Activated T-helper 1 cell treated with anti-CD3 and anti-CD28 coated beads, Interleukin-12 subunit alpha, Interleukin-12 subunit beta, Interleukin-2, Interleukin-4 antibody, amounts not matched to agents 30 ng/mL and 10 ng/mL and 1 ng/mL, durations not matched to agents 14 hours and 24 hours and 36 hours (primary cell): ENCODE measurements at places on chromosomes 11 and 22. TPM values are rescaled to one million over a fixed set of nuclear protein-coding genes. Genes with fewer than 3 reads are reported as not detected.

Gene ADAMTS15
- total RNA-seq = 0.02 TPM in 1 of 2 replicates, not detected in the other

DNA sequence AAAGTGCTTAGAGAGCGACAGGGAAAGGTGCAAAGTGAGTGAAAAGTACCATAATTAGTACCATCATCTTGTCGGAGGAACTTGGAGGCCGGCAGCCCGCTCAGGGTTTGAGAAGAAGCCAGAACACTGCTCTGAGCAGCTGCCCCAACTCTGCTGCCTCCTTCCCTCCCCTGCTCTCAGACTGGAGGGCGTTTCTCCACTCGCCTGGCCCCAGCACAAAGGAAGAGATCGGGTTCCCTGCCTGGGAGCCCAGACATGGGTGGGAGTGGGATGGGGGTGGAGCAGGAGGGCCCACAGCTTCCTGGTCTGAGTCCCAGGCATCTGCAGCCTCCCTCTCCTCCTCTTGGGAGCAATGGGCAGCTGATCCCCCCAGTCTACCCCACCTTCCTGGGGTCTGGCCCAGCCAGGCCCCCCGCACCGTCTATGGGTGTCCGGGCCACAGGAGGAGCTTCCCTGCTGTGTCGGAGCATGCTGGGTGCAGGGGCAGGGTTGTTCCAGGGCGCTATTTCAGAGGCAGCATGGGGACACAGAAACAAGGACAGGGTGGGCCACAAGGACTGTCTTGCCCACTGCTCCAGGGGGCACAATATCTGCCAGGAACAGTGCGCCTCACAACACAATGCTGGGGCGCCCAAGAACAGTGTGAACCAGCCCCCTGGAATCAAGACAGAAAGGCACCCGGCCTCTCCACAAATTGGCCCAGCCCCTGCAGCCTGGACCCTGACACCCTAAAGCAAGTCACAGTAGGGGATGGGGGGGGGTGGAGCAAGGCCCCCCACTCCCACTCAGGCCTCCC is 4.8 kb downstream of the LIF start:
- peak overlapping the region; percentile 100 for H3K4me3 ChIP-seq
- peak overlapping the region; percentile 100 for H3K27ac ChIP-seq

- no peaks in the 10 kb centered on the region for H3K27me3 ChIP-seq
- DNase-seq = no peak
- no peaks in the 10 kb centered on the region for H3K4me1 ChIP-seq
These were observed 223.8 kb downstream of the BLID start for GRCh38 chr11:121892131-121892681.

- no peak overlapping the region for H3K27ac ChIP-seq
- DNase-seq = no peak
- H3K36me3 ChIP-seq = peaks cover 17% of the 10 kb centered on the region
These were observed 6.1 kb downstream of the TAGLN start for GRCh38 chr11:117205211-117205818.

DNA sequence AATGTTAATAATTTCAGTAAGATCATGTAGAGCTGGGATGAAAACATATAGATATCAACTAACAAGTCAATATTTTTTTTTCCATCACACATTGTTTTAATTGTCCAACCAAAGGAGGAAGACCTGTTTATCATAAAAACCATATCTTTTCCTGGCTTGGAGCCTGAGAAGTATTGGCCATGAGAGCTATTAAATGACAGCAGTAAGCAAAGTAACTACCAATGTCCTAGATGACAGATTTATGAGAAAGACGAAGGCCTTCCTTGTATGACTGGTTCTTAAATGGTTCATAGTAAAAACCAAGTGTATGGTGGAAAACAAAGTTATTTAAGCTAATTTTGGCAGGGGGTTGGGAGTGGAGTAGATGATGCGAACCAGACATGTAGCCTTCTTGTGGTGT is 1147.1 kb upstream of the TENM4 start:
- H3K4me1 ChIP-seq = no peaks in the 10 kb centered on the region
- no peaks in the 10 kb centered on the region for H3K36me3 ChIP-seq
- H3K4me3 ChIP-seq = no peak overlapping the region
- no peaks in the 10 kb centered on the region for H3K27me3 ChIP-seq
- H3K27ac ChIP-seq = no peak overlapping the region

DNA sequence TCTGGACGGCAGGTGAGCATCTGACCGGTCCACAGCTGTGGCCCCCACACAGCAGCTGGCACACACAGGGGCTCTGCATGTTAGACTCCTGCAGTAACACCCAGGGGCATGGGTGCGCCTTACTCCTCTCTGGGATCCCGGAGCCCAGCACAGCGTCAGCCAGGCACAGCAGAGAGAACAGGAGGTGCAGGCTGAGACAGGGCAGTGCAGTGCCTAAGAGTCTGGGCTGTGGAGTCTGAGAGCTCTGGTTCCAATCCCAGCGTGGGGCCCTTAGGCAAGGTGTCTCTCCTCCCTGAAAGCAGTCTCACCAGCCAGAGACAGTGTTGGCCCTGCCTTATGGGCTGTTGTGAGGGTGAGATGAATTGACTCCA is 2.3 kb downstream of the NUDT8 start:
- H3K36me3 ChIP-seq = no peaks in the 10 kb centered on the region
- H3K4me1 ChIP-seq = peaks cover 10% of the 10 kb centered on the region
- DNase-seq = no peak
- H3K27me3 ChIP-seq = peaks cover 2% of the 10 kb centered on the region

GRCh38 chr22:45230026-45230721 is 10.5 kb downstream of the KIAA0930 start:
- H3K27ac ChIP-seq = no peak overlapping the region
- no peak overlapping the region for H3K4me3 ChIP-seq
- no peak for DNase-seq
- H3K4me1 ChIP-seq = no peaks in the 10 kb centered on the region

Gene SPON1
- 0.20 and 0.29 TPM in 2 replicates for total RNA-seq

DNA sequence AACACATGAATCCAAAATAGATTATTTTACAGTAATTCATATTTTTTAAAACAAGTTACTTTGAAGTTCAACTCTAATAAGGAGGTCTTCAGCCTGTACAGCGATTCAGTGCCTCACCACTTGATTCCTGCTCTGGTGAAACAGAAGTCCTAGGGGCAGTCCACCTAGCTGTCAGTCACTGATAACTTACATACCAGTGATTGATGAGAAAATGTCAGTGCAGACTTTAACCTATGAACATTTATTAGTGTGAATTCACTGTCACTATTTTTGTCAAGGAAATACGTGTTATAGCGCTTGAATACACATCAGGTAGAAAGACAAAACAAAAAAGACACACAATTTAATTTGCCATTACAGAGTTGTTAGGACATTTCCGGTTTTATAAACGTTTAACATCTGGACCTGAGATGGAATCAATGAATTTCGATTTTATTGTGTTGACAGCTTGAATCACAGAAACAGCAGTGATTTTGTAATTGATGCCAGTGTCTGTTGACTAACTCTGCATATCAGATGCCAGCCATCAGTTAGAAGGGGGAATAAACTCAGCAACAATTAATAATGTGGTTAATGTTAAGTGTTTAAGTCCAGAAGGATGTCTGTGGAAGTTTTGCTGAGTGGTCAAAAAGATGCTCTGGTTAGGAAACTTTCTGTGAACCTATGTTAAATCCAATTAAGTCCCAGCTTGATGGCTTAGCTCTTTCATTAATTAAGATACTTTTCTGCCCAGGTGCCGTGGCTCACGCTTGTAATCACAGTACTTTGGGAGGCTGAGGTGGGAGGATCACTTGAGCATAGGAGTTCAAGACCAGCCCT is 34.5 kb downstream of the ELF5 start:
- no peaks in the 10 kb centered on the region for H3K36me3 ChIP-seq
- H3K4me1 ChIP-seq = no peaks in the 10 kb centered on the region
- no peak overlapping the region for H3K27ac ChIP-seq
- no peak for DNase-seq

DNA sequence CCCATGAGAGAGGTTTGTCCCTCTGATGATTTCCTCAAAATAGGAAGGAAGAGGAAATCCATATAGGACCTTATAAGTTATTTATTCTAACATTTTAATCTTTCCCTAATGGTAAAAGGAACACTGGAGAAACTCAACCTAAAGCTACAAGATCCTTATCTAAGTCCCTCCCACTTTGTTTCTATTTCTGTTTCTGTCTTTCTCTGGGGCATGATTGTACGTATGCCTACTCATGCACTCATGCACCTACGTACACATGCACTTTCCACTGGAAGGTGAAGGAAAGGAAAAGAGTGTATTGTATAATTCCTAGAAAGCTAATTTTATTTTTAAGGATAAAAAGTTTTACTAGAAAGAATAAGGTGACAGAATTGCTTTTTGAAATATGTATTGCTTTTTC is 125.0 kb downstream of the RAB38 start:
- H3K4me3 ChIP-seq = no peak overlapping the region
- no peaks in the 10 kb centered on the region for H3K27me3 ChIP-seq
- DNase-seq = no peak
- no peaks in the 10 kb centered on the region for H3K4me1 ChIP-seq
- H3K36me3 ChIP-seq = no peaks in the 10 kb centered on the region

DNA sequence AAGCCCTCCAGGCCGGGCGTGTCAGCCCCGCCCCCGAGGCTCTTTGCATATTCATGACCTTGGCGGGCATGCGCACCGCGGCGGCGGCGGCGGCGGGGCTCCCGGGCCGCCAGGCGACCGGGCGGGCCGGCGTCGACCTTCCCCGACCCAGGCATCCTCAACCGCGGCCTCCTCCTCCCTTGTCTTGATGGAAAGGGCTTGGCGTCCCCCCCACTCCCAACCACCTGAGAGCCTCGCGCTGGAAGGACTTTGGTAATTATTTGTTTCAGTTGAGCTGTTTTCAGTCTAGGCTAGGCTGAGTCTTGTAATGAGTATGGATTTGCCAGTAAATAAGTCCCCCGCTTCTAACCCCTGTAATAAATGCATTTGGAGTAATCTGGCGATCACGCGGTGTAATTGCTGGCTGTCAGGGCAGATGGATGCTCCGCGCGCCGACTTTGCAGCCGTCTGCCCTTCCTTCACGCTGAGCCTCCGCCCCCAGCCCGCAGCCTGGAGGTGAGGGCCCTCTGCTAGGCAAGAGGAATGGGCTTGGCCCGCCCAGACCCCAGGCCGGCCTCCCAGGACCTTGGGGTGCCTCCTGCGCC is 25.2 kb downstream of the FLRT1 start:
- H3K36me3 ChIP-seq = peaks cover 2% of the 10 kb centered on the region
- DNase-seq = peak; percentile 56
- H3K27me3 ChIP-seq = peaks cover 13% of the 10 kb centered on the region
- peaks cover 5% of the 10 kb centered on the region for H3K4me1 ChIP-seq
- peak overlapping the region; percentile 81 for H3K4me3 ChIP-seq

- H3K4me1 ChIP-seq = peaks cover 49% of the 10 kb centered on the region
- H3K27me3 ChIP-seq = no peaks in the 10 kb centered on the region
- DNase-seq = no peak
These were observed 2.1 kb downstream of the LGALS1 start for GRCh38 chr22:37677493-37677974.

Gene PKDREJ
- total RNA-seq = 0.03 TPM in 1 of 2 replicates, not detected in the other

DNA sequence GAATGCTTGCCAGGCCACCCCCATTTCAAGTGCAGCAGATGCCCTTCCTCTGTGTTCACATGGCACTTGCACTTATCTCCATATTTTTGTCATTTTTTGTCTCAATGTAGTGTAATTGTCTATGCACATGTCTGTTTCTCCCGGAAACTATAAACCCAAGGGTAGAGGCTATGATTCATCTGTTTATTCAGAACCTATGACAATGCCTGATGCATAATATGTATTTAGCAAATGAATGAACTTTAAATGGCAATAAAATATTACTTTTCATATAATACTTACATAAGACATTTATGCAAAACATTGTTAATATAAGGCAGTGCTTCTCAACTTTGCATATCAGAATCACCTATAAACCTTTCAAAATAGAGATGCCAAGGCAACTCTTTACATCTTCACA is 6.7 kb downstream of the PAK1 start:
- no peak overlapping the region for H3K4me3 ChIP-seq
- H3K4me1 ChIP-seq = peaks cover 22% of the 10 kb centered on the region
- no peaks in the 10 kb centered on the region for H3K36me3 ChIP-seq
- no peak for DNase-seq
- no peak overlapping the region for H3K27ac ChIP-seq

DNA sequence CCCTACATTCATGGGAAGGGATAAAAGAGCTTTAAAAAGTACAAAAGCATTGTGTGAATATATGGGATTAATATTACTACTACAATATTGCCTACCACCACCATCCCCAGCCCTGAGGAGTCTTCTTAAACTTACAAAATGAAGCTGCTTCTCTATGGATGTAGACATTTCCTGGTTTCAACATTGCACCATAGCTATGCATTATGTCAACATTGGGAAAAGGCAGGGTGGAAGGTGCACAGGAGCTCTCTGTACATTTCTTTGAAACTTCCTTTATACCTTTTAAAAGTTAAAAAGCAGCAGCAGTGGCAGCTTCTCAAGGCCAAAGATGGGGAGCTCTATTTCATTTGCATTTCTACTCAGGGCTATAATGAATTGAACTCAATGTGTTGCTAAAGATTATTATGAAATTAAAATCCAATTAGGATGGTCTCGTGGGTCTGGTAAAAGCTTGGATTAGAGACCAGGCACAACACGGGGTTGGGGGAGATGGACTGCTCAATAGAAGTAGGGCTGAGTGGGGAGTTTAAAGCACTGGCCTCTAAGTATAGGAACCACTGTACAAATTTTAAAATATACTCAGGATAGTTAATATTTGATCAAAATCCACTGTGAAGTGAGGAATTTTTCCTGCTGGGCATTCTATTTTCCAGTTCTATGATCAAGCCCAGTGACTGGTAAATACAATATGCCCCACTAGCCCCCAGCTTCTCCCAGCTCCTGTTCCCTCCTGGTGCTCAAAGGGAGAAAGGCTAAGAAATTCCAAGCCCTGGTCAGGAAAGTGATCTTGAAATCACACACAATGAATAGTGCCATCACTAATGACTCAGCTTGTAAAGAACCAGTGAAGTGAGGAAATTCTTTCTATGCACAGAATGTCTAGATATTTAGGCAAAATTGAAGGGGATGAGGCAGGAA is 362.7 kb upstream of the CCDC90B start:
- DNase-seq = no peak
- H3K4me1 ChIP-seq = no peaks in the 10 kb centered on the region
- no peaks in the 10 kb centered on the region for H3K27me3 ChIP-seq
- no peak overlapping the region for H3K4me3 ChIP-seq
- H3K36me3 ChIP-seq = no peaks in the 10 kb centered on the region

DNA sequence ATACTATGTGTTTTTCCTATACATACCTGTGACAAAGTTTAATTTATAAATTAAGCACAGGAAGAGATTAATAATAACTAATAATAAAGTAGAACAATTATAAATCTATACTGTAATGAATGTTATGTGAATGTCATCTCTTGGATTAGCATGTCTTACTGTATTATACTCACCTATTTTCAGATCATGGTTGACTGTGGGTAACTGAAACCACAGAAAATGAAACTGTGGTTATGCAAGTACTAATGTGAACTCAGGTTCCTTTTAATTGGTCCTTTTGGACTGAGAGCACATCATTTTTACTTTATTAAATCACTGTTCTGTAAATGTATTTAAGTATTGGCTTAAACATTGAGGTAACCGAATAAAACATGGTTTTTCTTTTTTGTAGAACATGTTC is 108.8 kb downstream of the PPP6R3 start:
- H3K4me3 ChIP-seq = no peak overlapping the region
- DNase-seq = no peak
- H3K4me1 ChIP-seq = peaks cover 43% of the 10 kb centered on the region
- H3K36me3 ChIP-seq = peaks cover 59% of the 10 kb centered on the region
- no peaks in the 10 kb centered on the region for H3K27me3 ChIP-seq
- H3K27ac ChIP-seq = no peak overlapping the region

Gene SPCS2
- total RNA-seq = 167 and 172 TPM in 2 replicates
